G401 (cell line): ENCODE measurements at places on chromosomes 13 and 19.
A peak's percentile ranks its signal among the peaks of the same experiment; 100 is the strongest.

- no peak for DNase-seq
Observed at GRCh38 chr13:32316501-32316900, 1.2 kb downstream of the BRCA2 start.

GRCh38 chr19:43464134-43464775 is 1.2 kb downstream of the LYPD3 start:
- DNase-seq, result no peak

DNA sequence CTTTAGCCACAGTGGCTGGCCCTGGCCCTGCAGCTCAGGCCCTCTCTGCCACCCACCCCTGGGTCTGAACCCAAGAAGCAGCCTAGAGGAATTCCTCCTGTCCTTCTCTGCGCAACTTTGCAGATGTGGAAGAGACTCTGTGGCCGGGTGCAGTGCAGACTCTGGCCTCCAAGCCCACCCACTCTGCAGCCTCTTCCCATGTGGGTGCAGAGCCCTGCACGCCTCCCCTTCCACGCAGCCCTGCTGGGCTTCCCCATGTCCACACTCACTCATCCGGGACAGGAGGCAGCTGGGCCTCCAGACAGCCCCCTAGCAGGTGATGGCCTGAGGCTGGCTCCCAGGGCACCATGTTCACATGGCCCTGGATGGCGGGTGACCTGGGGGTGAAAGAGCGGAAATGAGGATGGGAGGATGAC is 2.5 kb downstream of the TEX29 start:
- DNase-seq, result no peak

GRCh38 chr13:113654175-113654560 is 3.8 kb downstream of the ATP4B start:
- DNase-seq, result no peak

DNA sequence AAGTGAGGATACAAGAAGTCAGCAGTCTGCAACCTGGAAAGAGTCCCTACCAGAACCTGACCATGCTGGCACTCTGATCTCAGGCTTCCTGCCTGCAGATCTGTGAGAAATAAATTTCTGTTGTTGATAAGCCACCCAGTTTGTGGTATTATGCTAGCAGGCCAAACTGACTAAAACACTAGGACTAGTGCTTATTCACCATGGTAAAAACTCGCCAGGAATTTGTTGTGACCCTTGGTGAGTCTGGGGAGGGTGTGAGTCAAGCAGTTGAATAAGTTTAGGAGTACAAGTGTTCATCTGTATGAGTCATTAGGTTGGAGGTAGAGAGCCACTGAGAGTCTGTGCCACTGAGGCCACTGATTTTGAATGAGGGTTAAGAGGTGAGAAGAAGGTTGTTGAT is 3.6 kb downstream of the ZIK1 start:
- DNase-seq, result no peak

DNA sequence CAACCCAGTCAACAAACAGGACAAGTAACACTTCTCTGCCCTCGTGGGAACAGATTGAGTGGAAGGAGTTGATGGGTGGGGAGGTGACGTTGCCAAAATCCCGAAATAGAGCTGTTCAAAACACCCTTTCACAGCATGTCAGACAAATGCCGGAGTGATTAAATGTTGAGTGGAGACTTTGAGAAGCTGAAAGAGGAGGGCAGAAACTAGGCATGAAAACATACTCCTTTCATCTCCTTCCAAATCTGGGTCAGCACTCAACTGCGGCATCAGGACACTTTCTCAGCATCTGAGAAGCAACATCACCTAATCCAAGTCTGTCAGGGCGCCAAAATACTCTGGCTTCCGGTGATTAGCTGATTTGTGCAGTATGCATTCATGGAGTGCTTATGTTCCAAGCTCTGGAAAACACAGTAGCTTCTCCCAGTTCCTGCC is 51.5 kb upstream of the MRI1 start:
- DNase-seq, result no peak

DNA sequence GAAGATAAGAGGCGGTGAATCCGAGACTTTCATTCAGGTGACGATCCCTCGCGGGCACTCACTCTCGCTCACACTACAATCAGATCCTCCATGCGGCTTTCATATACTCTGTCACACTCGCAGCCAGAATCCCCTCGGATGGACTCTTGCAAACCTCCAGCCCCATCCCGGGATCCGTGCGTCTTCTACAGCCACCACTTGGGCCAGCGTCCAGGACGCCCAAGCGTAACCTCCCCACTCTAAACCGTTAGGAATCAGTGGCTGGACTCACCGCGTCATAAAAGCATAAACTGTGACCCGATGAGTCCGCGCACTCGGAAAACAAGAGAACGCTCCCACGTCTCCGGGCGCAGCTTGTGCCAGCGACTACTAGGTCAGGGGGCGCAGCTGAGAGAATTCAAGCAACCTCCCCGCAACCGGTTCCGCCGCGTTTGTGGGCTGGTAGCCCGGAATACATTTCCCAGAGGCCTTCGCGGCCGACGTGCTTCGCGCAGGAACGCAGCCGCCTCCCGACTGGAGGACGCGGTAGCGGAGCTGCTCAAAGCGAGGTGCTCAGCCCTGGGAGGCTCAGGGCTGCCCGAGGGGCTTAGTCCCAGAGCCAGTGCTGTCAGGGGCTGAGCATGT is 27.6 kb downstream of the ZNF607 start:
- peak; percentile 89 for DNase-seq

DNA sequence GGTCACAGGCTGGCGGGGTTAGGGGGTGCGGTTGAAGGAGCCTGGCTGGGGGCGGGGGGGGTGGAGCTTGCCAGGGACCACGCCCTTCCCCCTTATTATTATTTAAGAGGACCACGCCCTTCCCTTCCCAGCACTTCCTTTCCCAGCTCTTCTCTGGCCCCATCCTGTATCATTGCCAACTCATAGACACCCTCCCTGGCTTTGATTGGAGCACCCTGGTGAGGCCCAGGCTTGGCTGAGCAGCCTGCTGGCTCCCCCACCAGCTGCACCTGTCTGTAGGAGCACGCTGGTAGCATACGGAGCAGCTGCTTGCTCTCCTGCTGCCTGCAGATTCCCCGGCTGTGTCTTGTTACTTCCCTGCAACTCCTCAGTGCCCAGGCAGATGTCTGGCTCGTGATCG is 62.5 kb upstream of the PDX1 start:
- no peak for DNase-seq

DNA sequence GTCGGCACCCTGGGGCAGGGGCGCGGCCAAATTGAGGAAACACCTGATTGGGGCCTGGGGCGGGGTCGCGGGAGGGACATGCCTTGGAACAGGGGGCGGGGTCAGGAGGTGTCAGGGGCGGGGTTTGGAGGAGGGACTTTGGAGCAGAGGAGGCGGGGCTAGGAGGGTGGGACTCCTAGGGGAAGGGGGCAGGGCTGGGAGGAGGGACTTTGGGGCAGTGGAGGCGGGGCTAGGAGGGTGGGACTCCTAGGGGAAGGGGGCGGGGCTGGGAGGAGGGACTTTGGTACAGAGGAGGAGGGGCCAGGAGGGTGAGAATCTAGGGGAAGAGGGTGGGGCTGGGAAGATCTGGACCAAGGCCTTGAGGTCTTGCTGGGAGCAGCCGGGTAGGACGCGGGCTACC is 21.9 kb downstream of the GRIN2D start:
- peak; percentile 23 for DNase-seq

DNA sequence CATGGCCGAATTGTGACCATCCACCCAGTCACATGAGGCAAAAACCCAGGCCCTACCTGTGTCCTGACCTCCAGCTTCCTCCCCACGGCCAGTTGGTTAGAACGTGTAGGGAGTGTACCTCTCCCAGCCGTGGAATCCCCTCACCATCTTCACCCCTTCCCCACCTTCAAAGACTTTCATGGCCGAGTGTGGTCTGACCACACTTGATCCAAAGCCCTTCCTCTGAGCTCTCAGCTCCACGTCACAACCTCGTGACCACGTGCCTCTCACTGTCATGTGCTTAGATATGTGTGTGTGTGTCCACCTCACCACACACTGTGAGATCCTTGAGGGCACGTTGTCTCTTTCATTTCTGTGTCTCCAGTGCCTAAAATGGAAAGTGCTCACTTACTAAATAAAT is 48.6 kb upstream of the UBE2L5 start:
- DNase-seq, result no peak

DNA sequence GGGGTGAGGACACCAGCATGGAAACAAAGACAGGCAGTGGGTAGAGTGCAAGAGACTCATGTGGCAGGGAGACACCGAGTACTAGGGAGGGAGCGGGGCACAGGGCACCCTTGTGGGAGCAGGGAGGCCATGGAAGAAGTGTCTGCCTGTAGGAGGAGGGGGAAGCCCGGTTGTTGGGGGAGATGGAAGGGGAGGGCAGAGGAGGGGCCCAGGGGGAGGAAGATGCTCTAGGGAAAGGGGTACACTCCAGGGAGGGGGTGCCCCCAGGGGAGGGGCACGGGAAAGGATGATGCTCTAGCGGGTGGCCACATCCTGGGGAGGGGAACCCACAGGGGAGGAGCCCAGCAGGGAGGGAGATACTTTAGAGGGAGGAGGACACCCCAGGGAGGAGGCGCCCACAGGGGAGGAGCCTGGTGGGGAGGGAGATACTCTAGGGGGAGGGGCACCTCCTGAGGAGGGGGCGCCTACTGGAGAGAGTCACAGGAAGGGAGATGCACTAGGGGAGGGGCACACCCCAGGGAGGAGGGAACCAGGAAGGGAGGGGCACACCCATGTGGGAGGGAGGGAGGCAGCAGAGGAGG is 24.9 kb downstream of the CPAMD8 start:
- no peak for DNase-seq

DNA sequence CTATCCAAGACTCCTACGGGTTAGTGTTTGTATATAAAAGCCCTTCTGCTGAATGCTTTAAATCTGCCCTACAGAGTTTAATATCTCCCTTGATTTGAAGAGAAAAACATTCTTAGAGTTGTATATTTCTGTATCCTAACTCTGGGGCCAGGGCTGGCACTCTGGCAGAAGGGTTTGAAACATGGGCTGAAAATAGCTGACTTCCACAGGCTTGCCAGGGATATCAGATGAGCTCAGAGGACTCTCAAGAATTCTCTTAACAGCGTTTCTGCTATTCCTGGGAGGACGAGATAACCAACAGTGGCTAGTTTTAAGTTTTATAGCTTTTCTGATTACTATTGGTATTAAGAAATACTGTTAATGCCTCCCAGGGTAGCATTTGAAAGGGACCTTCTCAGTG is 127.5 kb downstream of the LIG4 start:
- no peak for DNase-seq

GRCh38 chr13:78868991-78869390 is 210.0 kb upstream of the OBI1 start:
- DNase-seq, result no peak

- no peak for DNase-seq
Observed at GRCh38 chr13:34246511-34246910, 428.6 kb downstream of the RFC3 start.

DNA sequence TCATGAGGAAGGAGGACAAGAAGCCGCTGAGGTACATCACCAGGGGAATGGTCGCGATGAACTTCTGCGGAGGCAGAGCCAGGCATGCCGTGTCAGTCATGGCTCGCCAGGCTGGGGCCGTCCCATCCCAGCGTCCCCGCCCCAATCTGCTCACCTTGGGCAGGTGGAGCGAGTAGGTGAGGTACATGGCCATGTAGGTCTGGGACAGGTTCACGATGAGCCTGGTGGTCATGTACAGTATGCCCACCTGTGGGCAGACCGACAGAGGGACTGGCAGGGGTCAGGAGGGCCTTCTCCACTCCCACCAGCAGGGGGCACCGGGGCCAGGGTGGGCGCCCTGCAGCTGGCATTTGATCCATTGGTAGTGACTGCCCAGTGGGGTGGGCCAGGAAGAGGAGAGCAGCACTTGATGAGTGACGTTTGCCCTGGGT is 8.3 kb downstream of the TEKTIP1 start:
- DNase-seq, result no peak

GRCh38 chr13:48615049-48615448 is 38.7 kb upstream of the CYSLTR2 start:
- DNase-seq, result no peak

- no peak for DNase-seq
Observed at GRCh38 chr13:53142306-53142705, 113.7 kb downstream of the OLFM4 start.

- no peak for DNase-seq
Observed at GRCh38 chr13:42247883-42248282, 24.1 kb upstream of the AKAP11 start.

GRCh38 chr13:41356786-41357185 is 45.7 kb downstream of the NAA16 start:
- no peak for DNase-seq

GRCh38 chr13:36858290-36858689 is 39.3 kb downstream of the RFXAP start:
- peak; percentile 37 for DNase-seq

DNA sequence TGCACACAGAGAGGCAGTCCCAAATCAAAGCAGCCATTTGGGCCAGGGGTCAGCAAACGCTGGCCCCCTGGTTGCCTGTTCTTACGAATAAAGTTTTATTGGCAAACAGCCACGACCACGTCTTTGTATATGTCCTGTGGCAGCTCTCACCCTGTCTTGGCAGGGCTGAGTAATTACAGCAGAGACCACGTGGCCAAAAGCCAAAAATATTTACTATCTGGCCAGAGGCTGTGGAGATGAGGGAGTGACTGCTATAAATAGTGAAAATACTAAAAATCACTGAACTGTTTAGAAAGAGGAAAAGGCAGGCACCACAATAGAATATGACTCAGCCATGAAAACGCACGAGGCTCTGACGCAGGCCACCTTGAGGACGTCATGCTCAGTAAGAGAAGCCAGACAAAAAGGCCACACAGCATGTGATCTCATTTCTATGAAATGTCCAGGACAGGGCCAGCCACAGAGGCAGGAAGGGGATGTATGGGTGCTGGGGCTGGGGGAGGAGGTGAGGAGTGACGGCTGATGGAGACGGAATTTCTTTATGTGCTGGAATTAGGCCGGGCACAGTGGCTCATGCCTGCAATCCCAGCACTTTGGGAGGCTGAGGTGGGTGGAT is 29.4 kb downstream of the SMIM24 start:
- peak; percentile 52 for DNase-seq

DNA sequence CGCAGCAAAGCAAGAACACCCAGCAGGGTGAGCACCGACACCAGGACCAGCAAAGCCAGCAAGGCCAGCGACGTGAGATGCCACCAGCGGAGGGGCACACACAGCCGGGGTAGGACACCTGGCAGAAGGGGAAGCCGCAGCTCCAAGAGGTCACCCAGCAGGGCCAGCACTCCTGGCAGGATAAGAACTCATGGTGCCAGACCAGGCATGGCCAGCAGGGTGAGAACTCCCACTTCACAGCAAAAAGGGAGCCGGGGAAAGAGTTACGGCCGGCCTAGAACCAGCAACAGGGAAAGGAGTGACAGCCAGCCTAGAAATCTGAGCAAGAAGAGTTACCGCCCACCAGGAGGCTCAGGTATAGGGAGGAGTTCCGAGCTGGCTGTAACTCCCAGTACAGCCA is 486 bp downstream of the SRRM5 start:
- DNase-seq, result no peak

- no peak for DNase-seq
Observed at GRCh38 chr19:6834433-6834832, 52.9 kb upstream of the ADGRE1 start.

DNA sequence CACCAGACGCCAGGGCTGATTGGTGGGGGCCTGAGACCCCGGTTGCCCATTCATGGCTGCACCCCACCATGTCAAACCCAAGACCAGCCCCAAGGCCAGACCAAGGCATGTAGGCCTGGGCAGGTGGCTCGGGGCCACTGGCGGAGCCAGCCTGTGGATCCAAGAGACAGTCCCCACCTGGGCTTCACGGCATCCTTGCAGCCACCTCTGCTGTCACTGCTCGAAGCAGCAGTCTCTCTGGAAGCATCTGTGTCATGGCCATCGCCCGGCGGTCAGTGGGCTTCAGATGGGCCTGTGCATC is 3.8 kb upstream of the TEKTIP1 start:
- DNase-seq, result no peak
